Kidney glomerular epithelial cell (primary cell): ENCODE measurements at places on chromosomes 13 and 19.

- no peak for DNase-seq
These were observed 34.4 kb downstream of the RAP2A start for GRCh38 chr13:97468331-97468730.

GRCh38 chr13:92951273-92951890 is 275.2 kb upstream of the GPC6 start:
- DNase-seq = peak; percentile 34

GRCh38 chr19:35932291-35932936 is 3.8 kb upstream of the LRFN3 start:
- no peak for DNase-seq

DNA sequence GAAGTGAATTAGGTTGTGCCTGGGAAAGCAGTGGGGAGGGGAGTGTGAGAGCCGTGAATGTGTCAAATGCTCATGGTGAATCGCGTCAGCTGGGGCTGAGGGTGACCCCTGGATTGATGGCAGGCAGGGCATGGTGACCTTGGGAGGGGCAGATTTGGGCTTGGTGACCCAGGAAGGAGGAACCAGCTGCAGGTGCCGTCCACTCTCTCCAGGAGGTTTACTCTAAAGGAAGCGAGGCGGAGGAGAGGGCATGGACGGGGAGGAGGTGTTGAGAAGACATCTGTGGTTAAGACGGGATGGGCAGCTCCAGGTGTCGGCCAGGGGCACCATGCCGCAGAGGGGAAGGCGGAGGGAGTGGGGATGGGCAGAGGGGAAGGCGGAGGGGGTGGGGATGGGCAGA is 28.7 kb downstream of the TMEM255B start:
- no peak for DNase-seq

DNA sequence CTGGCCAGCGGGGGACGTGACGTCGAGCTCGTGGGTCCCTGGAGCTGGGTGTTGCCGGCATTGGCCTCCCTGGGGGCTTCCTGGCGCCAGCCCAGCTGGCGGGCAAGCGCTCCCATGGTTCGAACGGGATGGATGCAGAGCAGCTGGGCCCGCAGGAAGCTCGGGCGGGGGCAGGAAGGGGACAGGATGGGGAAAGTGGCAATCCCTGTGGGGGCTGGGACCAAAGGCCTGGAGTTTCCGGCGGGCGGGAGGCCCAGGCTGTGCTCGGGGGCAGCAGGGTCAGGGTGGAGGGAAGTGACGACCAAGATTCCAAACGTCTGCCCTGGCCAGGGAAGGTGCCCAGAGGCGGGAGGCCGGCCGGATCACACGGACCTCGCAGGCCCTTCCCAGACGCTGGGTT is 19.3 kb downstream of the PALM start:
- DNase-seq = no peak
